Hematopoietic multipotent progenitor cell (in vitro differentiated cells): ENCODE measurements at places on chromosomes 7 and 10.

DNA sequence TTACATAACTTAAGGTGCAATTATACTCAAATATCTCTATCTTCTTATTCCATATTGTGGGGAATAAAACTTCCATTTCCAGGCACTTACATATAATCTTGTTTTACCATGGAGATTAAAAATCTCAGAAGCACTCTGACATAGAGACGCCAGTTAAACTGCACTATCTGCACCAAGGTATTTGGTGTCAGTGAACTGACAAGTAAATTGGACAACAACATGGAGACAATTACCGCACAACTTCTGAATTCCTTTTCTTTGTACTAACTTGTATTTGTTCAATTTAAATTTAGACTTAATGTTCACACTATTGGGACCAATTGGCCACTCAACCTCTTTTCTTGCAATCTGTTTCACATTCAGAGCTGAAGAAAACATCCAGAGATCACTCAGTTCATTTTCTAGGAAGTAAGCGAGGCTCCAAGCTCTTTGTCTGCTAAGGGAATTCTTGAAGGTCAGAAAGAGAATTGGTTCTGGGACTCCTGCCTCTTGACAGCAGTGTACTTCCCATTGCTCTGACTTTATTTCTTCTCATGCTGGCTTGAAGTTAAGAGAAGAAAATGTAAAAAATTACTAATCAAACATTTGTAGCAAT, 184.7 kb downstream of the CHCHD3 start:
- DNase-seq: no peak

- DNase-seq: no peak
Observed at GRCh38 chr7:16822029-16822428, 17.2 kb upstream of the AGR2 start.

GRCh38 chr10:113999531-113999930, 44.1 kb upstream of the ADRB1 start:
- no peak for DNase-seq

GRCh38 chr10:19762026-19762425, 54.2 kb upstream of the PLXDC2 start:
- DNase-seq: no peak

GRCh38 chr7:12927635-12928434, 240.4 kb downstream of the ARL4A start:
- DNase-seq: no peak

DNA sequence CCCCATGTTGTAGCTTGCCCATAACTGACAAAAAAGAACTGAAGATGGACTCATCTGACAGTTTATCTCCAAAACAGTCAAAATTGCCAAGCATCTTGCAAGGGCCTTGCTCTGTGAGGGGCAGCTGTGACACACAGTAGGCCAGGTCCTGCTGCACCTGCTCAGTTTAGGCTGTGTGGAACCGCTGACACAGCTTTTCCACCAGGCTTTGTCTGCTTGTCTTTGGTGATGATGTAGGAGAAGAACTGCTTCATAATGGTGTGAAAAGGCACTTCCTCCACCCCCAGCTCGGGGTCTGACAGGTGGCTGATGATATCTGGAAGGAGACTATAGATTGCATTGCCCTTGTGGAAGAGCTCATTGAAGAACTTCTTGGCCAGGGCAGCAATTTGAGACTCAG, 92.6 kb downstream of the NPSR1 start:
- DNase-seq: no peak

DNA sequence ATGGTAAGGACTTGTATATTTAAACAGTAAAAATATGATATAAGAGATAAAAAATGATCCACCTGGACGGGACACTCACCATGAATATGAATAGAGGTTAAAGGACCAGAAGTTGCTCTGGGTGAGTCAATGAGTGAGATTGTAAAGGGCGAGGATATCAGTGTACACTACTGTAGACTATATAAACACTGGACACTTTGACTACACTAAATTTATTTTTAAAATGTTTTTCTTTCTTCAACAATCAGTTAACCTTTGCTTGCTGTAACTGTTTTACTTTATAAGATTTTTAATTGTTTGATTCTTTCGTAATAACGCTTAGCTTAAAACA, 202.8 kb downstream of the VTI1A start:
- no peak for DNase-seq

DNA sequence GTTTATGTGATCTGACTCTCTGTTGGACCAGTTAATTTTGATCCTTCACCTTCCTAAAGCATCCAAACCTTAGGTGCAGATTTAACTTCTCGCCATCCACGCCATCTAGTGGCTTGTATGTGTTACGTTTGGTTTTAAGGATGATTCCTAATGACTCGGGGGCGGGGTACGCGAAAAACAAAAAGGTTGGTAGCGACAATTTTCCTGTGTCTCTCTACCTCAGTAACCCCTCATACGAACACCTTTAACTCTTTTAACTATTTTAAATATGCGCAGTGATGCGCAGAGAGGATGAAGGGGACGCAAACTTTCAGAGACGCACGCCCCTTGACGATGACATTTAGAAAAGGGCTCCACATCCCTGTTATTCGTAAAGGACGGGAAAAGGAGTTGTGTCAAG, 714 bp upstream of the KCND2 start:
- peak; percentile 50 for DNase-seq

GRCh38 chr10:3808689-3809199, 23.7 kb upstream of the KLF6 start:
- DNase-seq: no peak

DNA sequence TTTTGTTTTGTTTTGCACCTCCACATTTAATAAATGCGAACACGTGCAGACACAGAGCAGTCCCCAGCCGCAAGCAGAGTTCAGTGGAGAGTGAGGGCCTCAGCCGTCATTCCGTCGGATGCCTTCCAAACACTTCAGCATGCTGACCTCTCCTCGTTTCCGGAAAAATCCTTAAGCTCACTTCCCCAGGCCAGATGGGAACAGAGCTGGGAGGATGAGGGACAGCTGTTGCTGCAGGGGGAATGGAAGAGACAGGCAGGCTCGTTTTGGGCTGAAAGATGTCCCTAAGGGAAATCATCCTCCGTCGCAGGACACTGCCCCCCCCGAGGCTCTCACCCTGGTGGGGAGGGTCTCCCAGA, 17.2 kb upstream of the FGFR2 start:
- DNase-seq: no peak

GRCh38 chr10:13739183-13739582, 152.4 kb downstream of the PRPF18 start:
- DNase-seq: peak; percentile 71

DNA sequence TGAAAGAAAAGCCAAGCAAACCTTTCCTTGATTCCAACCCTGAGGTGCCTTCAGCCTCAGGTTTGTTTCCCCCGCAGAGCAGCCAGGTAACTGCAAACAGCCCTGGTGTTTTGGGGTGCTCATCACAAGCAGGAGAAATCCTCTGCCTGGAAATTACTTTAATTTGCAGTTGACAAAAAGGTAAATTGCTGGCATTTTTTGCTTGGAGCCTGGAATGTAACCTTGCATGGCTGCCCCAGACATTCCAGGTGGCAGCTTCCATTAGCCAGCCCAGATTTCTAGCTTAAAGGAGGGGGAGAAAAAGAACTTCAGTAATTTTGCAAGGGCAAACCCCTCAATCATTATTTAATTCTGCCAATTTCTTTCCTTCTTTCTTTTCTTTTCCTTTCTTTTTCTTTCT, 194.4 kb downstream of the MYOF start:
- no peak for DNase-seq

DNA sequence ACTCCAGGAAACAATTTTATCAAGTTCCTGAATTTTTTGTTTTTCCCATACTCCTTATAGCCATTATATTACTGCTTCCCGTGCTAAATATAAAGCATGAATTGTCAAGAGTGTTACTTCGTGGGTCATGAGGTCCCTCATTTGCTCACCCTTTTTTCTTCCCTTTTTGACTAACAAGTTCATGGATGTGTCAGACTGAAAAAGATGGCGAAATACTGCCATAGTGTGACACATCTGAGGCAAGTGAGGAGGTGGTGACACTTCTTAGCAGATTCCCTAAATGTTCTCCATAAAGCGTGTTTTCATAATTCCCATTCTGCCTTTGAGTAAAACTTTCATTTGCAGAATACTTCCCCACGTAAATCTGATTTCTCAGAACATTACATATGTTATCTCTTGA, 269.6 kb upstream of the FZD1 start:
- no peak for DNase-seq

DNA sequence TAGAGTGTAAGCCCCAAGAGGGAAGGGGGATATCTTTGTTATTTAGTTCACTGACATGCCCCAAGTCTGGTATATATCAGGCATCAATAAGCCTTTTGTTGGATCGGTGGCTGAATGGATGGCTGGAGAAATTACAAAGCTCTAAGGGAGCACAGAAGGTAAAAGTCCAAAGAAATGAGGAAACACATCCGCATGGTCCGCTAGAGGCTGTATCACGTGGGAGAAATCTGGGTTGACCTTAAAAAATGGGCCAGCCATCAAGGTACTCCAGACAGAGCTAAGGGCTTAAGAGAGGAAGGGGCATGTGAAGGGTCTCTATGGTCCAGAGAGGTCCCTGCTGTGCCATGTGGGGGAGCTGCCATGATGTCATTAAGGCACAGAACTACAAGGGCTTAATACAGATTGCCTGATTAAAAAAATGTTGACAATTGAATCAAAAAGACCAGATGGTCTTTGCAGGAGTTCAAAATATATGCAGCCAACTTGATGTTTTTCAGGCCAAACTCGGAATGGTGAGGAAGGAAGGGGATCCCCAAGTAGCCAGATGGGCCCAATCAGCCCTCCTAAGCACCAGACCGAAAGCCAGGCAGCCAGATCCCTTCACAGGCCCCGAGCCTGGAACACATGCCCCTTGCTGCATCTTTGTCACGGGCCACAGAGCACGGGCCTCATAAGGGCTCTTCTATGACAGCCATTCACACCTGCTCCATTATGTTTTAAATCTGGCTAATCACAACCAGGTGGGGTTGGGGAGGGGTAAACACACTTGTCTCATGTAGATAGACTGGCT, 31.9 kb downstream of the SCRN1 start:
- DNase-seq: no peak

GRCh38 chr7:37405603-37406122, 43.0 kb downstream of the ELMO1 start:
- DNase-seq: no peak

DNA sequence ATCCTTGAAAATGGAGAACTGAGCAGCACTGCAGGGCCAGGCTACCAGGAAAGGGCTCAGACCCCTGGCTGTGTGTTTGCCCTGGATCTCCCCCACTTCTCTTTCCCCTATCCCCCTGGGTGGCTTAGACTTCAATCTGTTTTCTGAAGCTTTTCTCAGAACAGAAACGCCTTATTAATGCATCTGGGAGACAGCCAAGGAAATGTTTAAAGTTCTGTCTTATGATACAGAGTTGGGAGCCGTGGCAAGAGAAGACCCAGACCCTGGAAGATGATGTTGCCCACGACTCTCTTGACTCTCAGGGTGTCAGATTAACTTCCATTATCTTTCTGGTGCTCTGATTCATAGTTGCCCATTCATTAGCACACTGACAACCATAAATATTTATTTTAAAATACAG, 107.1 kb downstream of the EBLN1 start:
- DNase-seq: no peak

DNA sequence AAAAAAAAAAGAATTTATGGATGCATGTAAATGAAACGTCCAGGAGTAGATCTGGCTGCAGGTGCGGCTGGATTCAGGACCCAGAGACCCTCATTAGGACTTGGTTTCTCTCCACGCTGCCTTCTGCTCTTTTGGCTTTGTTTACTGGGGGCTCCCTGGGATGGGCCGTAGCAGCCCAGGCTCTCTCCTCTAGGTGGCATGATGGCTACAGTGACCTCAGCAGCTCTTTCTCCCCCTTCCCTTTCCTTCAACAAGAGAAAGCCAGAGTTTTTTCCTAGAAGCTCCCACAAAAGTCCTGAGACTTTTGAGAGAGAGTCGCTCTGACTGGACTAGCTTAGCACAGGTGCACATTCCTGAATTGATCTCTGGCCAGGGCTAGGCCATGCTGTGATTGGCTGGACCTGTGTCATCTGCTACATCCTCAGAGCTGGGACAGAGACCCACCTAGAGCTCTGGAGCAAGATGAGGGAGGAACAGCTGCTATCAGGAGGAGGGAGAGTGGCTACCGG, 67.8 kb upstream of the PDCD4 start:
- DNase-seq: peak; percentile 37

- DNase-seq: no peak
Observed at GRCh38 chr7:107158028-107158427, 10.8 kb upstream of the HBP1 start.

DNA sequence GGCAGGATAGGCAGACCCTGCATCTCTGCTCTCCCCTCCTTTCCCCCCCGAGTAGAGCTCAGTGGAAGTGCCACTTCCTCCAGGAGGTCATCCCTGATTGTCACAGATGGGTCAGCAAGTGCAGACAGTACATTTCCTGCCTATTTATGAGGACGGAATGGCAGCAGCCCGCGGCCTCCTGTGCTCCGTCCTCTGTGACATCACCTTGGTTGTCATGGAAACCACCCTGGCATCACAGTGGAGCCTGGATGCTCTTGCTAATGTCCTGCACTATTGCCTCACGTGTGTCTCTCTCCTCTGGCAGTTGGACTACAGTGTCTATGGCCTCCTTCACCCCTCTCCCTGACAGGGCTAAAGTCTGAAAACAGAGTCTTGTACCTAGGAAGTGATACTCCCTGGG, 148.6 kb downstream of the SH3PXD2A start:
- no peak for DNase-seq

- peak; percentile 48 for DNase-seq
Observed at GRCh38 chr10:3119796-3120459, 52.6 kb downstream of the PFKP start.

DNA sequence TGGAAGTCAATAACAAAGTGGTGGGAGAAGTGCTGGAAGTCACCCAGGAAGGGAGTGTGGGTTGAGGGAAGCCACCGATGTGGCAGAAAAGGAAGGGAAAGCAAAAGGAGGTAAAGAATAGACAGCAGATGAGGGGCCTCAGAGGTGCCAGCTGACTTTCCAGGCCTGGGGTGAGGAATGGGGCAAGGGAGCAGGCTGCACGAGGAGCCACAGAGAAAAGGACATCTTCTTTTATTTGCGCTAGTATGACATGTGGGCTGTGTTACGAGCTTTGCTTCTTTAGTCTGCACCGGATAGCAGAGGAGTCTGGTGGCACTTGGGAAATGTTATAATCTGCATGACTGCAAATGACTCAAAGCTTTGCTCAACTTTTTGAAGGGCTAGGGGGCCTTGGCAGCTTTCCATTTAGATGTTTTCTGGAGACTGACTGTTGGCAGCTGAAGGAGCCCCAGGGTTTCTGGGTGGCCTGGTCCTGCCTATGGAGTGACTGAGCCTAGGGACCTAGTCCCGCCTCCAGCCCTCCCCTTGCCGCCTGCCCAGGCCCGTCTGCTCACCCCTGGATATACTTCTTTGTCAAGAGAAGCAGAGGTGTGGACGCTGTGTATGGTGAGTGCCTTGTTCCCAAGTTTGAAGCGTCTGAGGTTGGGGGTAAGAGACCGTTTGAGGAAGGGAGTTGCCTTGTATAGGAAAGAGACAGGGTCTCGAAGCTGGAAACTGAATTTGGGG, 5.1 kb downstream of the PRXL2A start:
- no peak for DNase-seq
